NCI-H2081 (cell line): ENCODE measurements at places on chromosomes 3 and 15.

- DNase-seq, result no peak
These were observed 36.1 kb downstream of the HMG20A start for GRCh38 chr15:77456746-77457145.

DNA sequence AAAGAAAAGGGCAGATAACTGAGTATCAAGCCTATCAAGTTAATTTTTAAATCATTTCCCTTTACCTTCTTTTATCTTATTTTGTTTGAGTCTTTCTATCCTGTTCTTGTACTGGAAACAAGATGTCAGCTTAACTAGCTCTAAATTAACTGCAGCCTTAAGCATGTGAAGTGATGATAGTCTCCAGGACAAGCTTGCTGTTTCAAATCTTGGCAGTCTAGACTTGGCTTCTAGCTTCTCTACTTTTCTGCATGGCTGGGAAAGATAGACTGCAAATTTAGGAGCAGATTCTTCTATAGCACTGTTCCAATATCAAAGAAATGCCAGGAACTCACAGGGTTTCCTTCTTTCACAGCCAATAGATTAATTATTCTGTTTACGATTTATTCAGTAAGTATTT is 1034.4 kb downstream of the TUSC7 start:
- no peak for DNase-seq

- DNase-seq, result no peak
These were observed 33.5 kb upstream of the PPARG start for GRCh38 chr3:12255393-12255792.

DNA sequence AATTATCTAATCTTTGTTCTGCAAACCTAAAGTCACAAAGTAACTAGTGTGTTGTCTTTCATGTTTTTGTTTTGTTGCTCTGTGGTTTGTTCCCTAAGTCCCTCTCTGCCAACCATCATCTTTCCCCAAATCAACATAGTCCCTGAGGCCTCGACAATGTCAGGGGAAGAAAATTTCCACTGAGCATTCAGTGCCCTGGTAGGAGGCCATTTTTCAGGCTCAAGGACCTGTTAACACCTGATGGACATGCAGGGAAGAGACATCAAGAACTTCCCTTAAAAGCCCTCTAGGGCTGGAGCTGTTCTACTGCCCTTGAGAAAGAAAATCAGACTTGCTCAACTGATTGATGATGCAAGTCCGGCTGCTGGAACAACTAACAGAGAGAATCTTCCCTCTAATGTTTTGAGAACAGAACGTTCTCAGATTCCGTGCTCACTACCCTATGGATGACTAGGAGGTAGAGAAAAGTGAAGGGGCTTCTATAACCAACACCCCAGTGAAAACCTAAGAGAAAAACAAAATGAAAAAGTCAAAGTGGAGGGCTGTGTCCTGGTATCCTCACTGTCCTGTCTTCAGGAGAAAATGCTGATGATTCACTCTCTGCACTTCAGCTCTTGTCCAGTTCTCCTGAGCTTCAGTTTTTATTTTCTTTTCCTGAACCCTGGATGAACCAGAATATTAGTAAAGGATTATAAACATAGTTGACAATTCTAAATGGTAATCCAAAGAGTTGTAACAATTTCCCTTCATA is 373.1 kb downstream of the FOXP1 start:
- no peak for DNase-seq

GRCh38 chr3:89527736-89528305 is 420.4 kb downstream of the EPHA3 start:
- DNase-seq, result no peak

GRCh38 chr3:52472239-52473000 is 17.0 kb downstream of the NISCH start:
- DNase-seq, result no peak

DNA sequence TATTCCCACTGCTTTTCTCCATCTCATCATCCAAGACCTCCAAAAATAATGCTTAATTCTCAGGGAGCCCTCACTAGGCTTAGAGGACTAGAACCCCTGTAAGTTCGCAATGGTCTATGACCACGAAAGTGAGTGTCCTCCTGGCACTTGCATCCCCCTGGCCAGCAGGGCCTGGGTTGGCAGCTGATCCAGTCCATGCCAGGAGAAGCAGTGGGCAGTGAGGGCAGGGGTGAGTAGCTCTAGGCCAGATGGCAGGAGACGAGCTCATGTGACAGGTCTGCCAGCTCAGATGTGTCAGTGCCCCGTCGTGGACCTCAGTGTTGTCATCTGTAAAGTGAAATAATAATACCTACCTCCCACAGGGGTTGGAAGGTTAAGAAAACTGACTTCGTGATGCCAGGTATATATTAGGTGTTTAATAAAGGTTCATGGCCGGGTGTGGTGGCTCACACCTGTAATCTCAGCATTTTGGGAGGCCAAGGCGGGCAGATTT is 11.1 kb downstream of the GP5 start:
- no peak for DNase-seq

DNA sequence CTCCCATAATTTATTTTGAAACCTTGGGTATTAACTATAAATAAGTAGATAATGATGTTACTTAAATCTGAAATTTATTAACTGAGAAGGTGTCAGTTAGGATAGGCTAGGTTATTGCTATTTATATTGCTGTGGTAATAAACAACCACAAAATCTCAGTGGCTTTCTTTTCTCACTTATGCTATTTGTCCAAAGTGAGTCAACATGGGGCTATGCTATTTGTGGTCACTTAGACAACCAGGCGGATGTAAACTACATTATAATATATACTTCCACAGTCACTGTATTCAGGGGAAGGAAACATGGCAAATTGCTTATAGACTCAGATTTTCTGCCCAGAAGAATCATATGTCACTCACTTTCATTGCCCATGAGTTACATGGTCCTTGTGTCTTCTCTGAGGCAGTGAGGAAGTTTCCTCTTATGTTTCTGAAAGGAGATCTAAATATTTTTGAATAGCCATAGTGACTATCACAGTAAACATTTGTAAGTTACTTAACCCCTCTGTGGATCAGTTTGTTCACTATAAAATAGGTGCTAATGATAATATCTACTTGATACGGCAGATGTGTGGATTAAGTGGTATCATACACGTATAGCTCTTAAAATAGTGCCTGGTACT is 19.8 kb downstream of the HMG20A start:
- DNase-seq, result no peak

DNA sequence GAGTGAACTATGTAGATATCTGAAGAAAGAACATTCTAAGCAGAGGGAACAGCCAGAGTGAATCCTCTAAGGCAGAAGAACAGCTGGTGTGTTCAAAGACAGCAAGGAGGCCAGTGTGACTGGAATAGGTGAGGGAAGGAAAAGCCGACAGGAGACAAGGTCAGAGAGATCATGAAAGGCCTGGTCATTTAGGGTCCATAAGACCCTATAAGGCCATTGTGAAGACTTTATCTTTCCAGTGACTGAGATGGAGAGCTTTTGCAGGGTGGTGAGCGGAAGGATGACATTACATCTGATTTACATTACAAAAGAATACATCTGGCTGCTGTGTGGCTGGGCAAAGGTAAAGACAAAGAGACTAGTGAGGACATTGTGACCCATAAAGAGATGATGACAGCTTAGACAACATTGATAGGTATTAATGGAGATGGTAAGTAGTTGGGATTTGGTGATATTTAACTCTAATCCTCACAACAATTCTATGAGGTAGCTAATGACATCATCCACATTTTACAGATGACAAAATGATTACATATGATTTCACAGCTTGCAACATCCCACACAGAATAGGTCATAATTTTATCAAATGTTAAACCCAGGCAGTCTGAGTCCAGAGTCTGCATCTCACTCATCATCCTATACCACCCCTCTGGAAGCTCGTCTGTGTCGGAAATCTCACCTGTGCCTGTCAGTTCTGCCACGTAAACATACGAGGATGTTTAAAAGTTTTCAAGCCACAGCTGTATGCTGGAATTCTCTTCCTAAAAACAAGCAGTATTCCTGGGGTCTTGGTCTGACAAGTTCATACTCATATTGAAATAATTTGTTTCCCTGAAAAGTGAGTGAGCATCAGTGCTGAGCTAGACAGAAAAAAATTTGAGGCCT is 70.2 kb upstream of the PIK3R4 start:
- no peak for DNase-seq

- DNase-seq, result peak; percentile 34
These were observed 207.1 kb downstream of the TBC1D2B start for GRCh38 chr15:77870195-77871065.

DNA sequence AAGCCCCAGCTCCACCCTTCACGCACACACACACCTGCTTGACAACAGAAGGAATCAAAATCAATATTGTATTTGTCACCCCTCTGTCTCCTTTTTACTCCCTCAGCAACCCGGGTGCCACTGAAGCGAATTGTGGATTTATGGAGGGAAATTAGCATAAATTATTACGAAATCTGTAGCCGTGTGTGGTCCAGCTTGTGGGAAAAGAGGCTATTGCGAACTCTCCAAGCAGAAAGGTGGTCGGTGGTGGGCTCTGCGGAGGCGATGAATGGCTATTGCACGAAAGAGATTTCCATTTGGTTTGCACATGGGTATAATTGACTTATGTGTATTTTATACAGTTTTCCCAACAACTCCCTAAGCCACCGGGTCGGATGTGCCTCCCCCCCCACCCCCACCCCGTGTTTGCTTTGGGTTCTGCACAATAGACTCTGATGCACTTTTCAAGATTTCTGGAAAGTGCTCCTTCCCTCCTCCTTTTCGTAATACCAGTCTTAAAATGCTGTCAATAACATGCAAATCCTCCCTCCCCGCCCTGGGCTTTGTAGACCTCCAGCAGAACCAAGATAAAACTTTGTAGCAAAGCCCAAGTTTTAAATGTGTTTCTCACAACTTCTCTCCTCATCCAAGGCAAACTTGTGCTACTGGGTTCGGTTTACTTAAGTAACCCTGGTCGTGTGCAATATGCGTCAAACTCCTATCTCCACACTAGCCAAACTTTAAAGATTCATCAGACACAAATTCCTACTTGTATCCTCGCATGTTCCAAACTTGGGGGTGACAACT is 3.1 kb upstream of the FOXB1 start:
- no peak for DNase-seq

- DNase-seq, result no peak
These were observed 49.4 kb upstream of the SLCO2A1 start for GRCh38 chr3:134079111-134079547.

DNA sequence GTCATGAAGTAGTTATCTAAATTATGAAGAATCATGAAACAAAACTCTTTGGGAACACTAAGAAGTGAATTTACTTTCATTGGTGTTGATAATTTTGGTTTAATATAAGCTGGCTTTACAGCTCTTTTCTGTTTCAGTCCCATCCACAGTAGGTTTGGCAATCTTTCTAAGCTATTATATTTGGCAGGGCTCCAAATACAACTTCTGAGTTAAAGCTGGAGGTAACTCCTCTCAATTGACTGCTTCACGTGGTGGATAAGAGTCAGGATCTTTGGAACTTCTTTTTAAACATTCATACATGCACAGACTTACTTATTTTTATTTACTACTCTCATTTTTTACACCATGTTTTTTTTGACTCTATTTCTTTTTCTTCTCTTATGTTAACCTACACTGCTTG is 106.5 kb upstream of the EPHA3 start:
- DNase-seq, result no peak

- DNase-seq, result no peak
These were observed 807.1 kb downstream of the EDEM1 start for GRCh38 chr3:5994651-5995050.
